ENCODE measurements at places on chromosomes 13 and 19.
A peak's percentile ranks its signal among the peaks of the same experiment; 100 is the strongest.

GRCh38 chr19:49904136-49904535 lies 7.4 kb upstream of the IL4I1 start:
- no peak for DNase-seq

DNA sequence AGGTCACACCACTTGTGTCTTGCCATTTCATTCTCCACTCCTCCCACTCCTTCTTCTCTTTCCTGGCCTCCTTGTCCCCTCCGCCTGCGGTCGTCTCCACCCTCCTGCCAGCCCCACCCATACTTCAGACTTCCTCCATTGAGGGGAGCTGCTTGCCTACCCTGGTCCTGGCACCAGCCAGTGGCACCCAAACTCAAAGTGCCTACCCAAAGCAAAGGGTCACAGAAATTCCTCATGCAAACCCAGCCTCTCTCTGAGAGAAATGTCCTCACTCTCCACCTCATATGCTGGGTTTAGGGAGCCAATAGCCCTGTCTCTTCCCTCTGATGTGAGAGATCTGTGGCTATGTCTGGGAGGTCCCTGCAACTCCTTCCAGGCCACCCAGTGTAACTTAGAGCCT lies 109.6 kb downstream of the TEX26 start:
- DNase-seq = no peak

DNA sequence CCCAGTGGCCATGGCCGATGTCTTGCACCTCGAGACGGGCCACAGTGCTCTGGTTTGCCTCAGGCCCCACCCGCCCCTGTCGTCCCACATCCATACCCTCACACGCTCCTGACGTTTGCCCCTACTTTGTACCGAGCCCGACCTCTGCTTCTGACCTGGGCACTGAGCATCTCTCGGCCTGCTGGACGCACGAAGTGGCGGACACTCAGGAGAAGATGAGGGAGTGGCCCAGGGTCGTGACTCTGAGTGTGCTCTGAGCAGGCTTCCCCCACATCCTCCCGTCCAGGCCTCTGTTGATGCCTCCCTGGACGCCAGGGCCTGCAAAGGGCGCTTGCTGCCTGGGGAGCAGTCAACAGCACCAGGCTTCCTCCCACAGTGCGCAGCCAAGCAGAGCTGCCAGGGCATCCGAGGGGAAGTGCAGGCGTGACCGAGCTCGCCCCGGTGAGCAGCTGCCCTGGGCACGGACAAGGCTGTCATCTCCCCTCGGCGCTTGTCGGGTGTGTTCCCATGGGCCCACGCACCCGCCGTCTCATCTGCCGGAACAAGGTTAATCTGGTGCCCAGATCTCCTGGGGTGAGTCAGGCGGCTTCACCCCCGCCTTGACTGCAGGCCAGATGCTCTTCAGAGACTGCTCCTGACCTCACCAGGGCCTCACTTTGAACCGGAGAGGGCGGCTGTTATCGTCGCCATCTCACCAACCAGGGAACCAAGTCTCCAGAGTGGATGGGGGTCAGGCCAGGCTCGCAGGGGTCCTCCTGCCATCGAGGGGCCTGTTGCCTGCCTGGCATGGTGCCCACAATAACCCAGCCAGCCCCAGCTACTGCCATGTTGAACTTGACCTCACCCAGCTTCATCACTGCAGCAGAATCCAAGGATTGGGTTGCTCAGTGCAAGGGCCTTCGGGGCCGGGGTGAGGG lies 27.2 kb downstream of the COMP start:
- peak; percentile 59 for DNase-seq

DNA sequence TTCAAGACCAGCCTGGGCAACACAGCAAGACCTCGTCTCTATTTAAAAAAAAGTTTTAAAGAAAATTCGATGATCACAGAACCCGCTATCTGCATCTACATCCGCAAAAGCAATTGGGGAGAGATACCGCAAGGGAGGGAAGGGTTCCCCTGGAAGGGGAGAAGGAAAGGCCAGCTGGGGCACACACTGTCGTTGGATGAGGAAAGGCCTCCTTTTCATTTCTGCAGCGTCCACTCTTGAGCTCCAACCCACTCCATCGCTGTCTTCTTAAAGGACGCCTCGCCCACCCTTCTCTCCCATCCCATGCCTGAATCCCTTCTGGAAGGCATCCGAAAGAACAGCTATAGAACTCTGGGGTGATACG lies 3.2 kb upstream of the PRKCG start:
- no peak for DNase-seq

- peak; percentile 81 for DNase-seq
Observed at GRCh38 chr13:98014766-98015165, 61.3 kb downstream of the IPO5 start.

DNA sequence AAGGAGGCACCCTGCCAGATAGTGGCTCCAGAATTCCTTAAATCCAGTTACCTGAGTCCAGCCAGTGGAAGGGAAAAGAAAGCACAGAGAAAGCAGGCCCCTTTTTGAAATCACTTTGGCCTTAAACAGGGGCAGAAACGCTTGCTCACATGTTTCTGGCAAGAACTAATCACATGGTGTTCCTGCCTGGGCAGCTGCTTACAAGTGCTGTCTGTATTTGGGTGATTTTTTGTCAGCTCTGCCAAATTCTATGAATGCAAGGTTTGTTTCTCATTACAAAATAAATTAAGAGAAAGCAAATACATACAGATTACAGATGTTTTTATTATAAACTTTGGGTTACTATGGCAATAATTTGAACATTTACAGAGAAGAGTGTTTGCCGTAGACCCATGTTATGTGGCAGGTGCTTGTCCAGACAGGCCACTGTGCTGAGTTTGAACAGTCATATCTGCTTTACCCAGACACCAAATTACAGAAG lies 1237.8 kb downstream of the SLITRK5 start:
- DNase-seq = no peak

- DNase-seq = no peak
Observed at GRCh38 chr13:73480779-73481559, 422.2 kb downstream of the KLF5 start.

- DNase-seq = no peak
Observed at GRCh38 chr13:103222683-103223082, 156.5 kb upstream of the SLC10A2 start.

DNA sequence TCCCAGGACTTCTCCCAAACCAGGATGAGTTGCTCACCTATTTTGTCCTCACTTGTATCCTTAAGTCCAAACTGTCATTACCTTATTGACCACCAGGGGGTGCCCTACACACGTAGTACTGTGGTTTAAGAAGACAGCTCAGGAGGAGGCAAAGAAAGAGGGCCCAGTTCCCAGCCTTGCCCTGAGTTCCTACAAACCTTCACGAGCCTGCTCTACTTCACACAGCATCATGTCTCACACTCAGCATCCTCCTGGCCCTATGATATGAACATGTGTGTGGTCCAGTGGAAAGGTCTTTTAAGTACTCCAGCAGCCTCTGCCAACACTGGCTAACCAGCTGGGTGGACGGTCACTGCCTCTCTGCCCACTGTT lies 8.1 kb upstream of the ZNF784 start:
- DNase-seq = peak; percentile 89

DNA sequence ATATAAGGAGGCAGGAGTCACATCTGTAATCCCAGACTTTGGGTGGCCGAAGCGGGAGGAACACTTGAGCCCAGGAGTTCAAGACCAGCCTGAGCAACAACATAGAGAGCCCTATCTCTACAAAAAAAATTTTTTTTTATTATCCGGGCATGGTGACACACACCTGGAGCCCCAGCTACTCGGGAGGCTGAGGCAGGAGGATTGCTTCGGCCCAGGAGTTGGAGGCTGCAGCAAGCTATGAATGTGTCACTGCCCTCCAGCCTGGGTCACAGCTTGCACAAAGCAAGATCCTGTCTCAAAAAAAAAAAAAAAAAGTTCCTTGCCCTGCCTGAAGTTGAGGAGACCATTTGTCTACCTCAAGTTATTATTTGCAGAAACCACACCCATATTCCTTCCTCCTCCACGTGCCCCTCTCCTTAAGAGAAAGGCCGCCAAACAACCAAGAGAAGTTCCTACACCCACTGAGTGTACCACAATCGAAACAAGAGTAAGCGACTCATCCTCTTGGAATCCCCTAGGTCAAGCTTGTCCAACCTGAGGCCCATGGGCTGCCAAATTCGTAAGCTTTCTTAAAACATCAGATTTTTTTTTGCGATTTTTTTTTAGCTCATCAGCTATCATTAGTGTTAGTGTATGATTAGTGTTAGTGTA lies 2.2 kb downstream of the ABCC4 start:
- DNase-seq = peak; percentile 70

DNA sequence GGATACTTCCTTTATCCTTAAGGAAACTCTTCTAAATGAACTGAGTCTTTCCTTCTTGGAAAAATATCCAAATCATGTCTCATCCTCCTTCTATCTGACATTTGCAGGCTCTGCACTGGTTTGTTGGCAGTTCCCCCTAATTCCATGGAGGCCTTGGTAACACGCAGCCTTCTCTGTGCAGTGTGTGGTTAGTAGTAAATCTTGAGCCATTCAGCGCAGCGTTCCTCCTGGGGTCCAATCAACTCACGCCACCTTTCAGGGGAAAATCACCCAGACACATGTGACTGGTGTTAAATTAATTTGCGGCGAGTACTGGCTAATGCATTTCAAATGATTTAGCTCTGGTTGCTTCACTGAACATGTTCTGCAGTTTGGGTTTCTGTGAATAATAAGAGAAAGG lies 21.0 kb upstream of the CBY2 start:
- peak; percentile 97 for DNase-seq

- peak; percentile 8 for DNase-seq
Observed at GRCh38 chr19:33152176-33152575, 20.3 kb downstream of the WDR88 start.

- peak; percentile 81 for DNase-seq
Observed at GRCh38 chr19:47471733-47472457, at the start of gene SLC8A2. Gene SLC8A2, minus strand, starts transcription at chr19:47471893. Its CDS starts 5,490 bp downstream, at chr19:47466403.

DNA sequence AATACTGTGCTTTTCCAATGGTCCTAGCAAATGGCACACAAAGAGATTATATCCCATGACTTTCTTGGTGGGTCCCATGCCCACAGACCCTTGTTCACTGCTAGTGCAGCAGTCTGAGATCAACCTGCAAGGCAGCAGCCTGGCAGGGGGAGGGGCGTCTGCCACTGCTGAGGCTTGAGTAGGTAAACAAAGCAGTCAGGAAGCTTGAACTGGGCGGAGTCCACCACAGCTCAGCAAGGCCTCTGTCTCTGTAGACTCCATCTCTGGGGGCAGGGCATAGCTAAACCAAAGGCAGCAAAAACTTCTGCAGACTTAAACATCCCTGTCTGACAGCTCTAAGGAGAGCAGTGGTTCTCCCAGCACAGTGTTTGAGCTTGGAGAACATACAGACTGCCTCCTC lies 82.9 kb downstream of the ZNF737 start:
- no peak for DNase-seq

- no peak for DNase-seq
Observed at GRCh38 chr19:7933411-7933810, 7.5 kb upstream of the CTXN1 start.

GRCh38 chr19:52963247-52963618 lies 552 bp upstream of the ZNF816 start:
- DNase-seq = no peak

GRCh38 chr19:2973229-2973628 lies 4.1 kb upstream of the TLE6 start:
- no peak for DNase-seq

DNA sequence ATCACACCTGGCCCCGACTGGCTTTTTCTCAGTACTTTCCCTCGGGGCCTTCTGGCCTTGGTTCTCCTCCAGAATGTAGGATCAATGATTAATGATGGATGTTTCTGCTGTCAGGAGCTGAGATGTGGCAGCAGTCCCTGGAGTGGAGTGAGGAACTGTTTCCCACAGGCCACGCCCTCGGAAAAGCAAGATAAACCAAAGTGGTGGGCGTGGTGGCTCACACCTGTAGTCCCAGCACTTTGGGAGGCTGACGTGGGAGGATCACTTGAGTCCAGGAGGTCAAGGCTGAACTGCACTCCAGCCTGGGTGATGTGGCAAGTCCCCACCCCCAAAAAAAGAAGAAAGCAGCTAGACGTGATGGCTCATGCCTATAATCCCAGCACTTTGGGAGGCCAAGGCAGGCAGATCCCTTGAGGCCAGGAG lies 7.1 kb upstream of the SHFL start:
- no peak for DNase-seq

DNA sequence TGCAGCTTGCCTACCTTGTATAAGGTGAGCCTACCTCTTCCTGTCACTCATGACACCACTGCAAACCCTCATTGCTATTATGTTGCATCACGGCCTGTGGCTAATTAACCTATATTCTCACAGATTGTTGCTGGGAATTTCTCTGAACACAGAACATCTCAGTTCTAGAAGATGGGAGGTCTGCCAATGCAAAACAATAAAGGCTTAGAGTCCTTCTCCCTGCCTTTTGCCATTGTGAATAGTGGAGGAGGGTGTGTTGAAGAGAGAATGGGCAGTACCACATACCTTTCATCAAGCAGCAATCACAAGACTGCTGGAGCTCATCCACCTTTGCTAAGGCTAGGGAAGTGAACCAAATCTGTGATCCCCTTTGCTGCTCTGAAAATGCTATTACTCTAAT lies 34.4 kb downstream of the WDFY2 start:
- no peak for DNase-seq

DNA sequence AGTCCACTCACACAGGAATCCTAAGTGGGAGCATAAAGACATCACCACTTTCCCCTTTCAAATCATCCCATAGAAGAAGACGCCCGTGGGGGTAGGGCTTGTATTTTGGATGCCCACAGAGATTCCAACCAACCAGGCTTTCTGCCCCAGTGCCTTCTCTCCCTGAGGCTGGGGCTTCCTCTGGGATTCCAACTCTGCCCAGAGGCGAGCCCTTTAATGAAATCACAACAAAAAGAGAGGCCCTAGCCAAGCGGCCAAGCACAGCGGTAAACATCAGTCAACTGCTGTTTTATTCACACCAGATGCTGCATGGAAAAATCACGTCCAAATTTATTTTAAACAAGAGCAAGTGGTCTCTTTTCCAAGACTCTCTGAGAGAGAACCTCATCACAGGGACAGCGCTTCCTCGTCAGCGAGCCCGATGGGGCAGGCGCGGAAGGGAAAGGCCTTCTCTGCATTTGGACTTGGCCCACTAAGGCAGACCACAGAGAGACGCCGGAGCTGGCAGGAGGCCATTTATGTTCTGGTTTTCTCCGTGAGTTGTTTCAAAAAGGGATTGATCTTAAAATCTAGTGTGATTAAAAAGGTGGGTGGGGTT lies 31.5 kb downstream of the ADPRHL1 start:
- peak; percentile 56 for DNase-seq

DNA sequence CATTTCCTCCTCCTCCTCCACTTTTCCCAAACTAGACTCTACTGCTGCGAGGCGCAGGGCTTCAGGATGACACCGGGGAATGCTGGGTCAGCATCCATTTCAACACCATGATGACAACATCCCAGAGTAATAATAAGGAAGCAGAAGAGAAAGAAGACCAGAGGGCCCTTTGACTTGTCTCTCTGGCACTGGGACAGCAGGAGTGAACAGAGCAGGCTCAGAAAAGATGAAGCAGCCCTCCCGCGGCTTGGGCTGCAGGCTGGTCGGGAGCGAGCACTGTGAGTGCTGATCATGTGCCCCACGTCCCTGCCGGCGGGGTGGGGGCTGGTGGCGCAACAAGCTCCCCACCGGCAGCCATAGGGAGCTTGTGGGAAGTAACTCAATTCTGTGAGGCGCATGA lies 30.5 kb downstream of the RANBP3 start:
- DNase-seq = peak; percentile 61

Measured in fibroblast of skin of abdomen (primary cell).